Lower leg skin (tissue), 4 donors: ENCODE measurements at places on chromosomes 2 and 18. TPM values are rescaled to one million over a fixed set of nuclear protein-coding genes. Genes with fewer than 3 reads are reported as not detected.

GRCh38 chr2:83951378-83951947, 507.6 kb downstream of the SUCLG1 start:
- no peak for DNase-seq

DNA sequence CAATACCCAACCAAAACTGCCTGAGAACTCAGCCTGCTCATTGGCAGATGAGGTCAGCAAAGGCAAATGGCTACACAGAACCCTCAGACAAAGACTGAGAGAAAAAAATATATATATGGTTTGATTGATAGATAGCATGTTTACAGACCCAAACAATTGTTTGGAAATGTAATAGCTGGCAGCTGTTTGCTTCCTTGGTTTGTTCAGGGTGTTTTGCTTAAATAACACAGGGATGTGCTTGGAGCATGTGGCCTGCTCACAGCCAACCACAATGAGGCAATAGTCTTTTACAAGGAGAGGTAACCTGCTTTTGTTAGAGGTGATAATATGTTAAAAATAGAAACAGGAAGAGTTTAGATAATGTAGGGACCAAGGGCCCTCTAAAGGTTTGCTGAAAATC, 84.5 kb downstream of the PDK1 start:
- no peak for DNase-seq

GRCh38 chr2:2639251-2640139, 308.4 kb upstream of the MYT1L start:
- DNase-seq = no peak

GRCh38 chr2:217407362-217407761, 547.5 kb upstream of the TNP1 start:
- no peak for DNase-seq

DNA sequence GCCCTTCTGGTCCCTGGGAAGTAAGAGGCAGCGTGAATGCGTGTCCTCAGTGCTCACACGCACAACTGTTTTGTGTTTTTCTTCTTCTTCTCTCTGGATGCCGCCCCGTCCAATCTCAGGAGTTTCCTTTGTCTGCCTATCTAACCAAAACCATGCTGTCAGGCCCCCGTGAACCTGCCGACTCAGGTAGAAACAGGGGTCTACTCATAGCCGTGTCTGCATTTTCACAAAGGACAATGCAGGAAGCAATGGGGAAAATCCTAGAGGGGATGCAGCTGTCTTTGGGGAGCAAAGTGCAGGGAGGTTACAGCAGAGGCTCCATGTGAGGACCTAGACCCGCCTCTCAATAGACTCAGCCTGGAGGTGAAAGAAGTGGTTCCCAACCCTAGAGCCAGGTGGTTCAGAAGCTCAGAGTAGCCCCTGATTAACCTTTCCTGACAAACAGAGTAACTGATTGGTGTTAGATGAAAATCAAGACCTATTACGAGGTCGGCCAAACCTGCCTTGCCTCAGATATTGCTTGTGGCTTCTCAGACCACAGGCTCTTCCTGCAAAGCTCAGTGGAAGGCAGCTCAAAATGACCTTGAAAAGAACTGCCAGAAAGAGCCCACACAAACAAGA, 49.3 kb downstream of the CD226 start:
- no peak for DNase-seq

DNA sequence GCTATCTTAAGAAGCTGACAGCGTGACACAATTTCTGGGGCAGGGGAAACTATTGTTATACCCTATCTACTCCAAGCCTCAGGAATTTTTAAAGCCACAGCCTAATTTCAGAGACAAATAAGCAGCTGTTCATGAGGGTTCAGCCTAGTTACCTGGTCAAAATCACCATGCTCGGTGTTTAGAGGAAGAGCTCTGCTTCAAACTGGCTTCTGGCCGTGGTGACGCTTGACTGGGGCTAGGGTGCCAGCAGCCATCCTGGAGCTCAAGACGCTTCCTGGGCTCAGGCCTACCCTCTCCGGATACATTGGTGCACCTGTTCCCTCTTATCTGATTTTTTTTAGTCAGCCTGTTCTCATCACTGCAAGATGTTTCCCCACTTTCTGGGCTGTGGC, 41.7 kb downstream of the FRZB start:
- DNase-seq = no peak

GRCh38 chr18:61595615-61596251, 262.5 kb downstream of the CDH20 start:
- no peak for DNase-seq

DNA sequence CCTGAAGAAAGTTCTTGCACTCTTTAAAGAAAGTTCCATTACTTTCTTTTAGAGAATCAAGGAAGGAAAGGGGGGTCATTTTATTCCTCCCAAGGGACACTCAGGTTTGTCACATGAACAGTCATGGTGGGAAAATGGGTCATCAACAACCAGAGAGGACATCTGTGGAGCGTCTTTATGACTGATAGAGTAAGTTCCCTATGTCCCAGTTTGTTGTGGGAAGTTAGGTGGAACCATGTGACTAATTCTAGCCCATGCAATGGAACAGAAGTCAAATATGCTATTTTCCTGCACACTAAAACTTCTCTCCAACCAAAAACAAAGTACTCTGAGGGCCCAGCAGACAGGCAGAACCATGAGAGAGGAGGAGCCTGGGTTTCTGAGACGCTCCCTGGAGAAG, 165.6 kb upstream of the SERTAD2 start:
- no peak for DNase-seq

GRCh38 chr2:240786871-240787311, 33.1 kb downstream of the KIF1A start:
- DNase-seq = no peak

- no peak for DNase-seq
These were observed 27.0 kb downstream of the CDH2 start for GRCh38 chr18:28149810-28150420.

- DNase-seq = no peak
These were observed 129.2 kb downstream of the KLHL29 start for GRCh38 chr2:23513872-23514793.

DNA sequence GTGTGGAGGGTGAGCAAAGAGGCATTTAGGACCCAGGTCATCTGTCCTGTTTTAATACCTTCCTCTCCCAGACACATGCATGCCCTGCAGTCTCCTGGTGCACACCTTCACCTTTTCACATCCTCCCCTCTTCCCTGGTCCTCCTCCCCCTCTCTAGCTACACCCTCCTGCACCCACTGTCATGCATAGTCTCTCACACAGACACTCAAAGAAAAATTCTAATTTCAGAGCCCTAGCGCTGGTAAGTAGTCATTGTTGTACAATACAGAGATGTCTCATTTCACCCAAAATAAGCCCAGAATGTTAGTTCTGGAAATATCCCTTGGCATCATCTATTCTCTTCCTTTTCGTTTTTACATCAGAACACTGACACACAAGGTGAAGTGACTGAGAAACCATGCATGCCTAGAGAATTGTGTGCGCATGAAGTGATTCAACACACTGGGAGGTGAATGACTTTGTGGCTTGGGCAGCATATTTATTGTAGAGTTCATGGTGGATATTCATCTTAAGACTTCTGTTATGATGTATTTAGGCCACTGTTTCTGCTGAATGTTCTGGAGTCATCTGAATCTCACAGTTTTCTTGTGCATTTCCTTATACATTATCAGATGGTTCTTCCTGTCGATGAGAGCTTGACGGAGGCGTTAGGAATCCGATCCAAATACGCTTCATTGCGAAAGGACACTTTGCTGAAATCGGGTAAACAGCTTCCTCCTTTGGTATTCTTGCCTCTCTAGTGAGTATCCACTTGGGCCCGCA, 69.9 kb downstream of the COA5 start:
- DNase-seq = no peak

DNA sequence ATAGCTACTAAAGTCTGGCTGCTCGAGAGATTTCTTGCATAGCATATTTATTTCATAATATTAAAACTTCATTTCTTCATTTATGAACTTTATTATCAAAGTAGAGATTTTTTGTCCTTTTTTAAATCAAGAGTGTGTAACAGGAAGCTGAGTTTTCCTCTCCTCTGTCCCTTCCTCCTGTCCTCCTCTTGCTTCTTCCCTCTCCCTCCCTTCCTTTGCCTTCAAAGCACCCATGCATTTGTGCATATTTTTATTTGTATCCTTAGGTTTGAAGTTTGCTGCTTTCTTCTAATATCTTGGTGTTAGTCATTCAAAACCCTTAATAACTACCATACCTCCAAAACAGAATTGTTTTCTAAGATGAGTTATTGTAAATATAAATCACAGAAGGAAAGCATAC, 174.6 kb downstream of the SNTG2 start:
- no peak for DNase-seq

DNA sequence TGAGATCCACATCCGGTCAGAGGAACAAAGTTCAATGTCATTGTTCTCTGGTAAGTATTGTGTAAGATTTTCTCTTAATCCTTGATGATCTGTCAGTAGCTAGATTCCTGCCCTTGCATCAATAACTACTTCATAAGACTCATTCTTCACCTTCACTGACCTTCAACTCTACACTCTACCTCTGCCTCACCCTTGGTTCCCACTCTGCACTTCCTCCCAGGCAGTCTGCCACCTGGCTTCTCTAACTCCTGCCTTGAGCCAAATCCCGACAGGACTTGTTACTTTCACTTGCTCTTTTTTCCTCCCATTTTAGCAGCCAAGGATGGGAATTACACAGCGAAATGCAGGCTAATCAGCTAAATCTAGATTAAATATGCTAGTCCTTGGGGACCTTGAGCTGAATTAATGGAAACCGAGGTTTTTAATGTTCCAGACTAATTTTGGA, 190.7 kb downstream of the DLGAP1 start:
- no peak for DNase-seq

DNA sequence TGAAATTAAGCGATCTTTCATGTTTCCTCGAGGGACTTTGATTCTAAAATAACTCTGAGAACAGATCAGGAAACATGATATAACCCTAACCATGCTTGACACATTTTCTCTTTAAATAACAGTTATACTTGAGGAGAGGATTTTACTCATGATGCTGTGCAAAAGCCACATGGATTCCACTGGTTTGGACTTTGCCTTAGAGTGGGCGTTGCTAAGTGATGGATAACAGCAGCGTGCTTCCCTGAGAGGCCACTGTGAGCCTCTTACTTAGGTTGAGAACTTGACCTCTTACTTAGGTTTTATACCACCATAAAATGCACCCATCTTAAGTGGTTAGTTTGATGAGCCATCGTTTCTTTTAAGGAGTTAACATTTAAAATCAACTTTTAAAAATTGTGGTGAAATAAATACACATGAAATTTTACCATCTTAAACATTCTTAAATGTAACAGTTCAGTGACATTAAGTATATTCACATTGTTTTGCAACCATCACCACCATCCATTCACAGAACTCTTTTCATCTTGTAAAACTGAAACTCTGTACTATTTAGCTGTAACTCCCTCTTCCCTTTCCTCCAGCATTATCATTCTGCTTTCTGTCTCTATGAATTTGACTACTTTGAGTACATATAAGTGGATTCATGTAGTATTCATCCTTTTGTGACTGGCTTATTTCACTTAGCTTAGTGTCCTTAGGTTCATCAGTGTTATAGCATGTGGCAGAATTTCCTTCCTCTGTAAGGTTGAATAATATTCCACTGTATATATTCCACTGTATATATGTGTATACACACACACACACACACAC, 22.6 kb downstream of the ANXA4 start:
- no peak for DNase-seq

- DNase-seq = no peak
These were observed 65.9 kb upstream of the WIPF1 start for GRCh38 chr2:174663550-174663949.

DNA sequence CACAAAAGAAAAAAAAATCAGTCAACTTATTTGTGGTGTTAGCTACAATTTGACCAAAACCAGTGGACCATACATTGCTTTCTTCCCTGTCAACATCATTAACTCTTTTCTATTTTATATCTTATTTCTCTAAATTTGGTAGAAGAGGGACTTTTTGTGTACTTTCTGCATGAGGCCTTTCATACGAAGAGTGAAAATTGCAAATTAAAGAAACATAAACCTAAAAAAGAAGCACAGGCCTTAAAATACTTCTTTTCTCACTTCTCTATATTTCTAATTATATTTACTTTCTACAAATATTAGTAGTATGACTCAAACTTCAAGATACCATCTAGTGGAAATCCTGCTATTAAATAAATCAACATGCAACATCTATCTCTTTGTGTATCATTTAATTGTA, 1073.4 kb upstream of the ZEB2 start:
- DNase-seq = no peak

DNA sequence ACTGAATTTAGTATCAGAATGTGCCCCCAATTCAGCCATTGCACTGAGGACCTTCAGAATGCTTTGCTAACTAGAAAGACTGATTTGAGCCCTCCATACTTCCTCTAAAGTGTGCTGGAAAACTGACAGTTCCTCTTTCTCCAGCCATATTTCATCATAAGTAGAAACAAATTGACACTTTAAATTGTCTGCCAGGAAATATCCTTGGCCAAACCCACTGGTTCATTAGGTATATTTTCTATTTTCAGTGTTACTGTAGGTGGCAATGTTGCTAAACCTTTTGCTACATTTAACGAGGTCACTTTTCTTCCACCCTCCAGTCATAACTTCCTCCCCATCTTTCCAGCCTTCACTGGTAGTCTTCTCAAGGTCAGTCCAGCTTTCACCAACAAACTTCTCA, 21.5 kb downstream of the SP5 start:
- DNase-seq = no peak

GRCh38 chr2:16323126-16323520, 342.5 kb downstream of the CYRIA start:
- no peak for DNase-seq

DNA sequence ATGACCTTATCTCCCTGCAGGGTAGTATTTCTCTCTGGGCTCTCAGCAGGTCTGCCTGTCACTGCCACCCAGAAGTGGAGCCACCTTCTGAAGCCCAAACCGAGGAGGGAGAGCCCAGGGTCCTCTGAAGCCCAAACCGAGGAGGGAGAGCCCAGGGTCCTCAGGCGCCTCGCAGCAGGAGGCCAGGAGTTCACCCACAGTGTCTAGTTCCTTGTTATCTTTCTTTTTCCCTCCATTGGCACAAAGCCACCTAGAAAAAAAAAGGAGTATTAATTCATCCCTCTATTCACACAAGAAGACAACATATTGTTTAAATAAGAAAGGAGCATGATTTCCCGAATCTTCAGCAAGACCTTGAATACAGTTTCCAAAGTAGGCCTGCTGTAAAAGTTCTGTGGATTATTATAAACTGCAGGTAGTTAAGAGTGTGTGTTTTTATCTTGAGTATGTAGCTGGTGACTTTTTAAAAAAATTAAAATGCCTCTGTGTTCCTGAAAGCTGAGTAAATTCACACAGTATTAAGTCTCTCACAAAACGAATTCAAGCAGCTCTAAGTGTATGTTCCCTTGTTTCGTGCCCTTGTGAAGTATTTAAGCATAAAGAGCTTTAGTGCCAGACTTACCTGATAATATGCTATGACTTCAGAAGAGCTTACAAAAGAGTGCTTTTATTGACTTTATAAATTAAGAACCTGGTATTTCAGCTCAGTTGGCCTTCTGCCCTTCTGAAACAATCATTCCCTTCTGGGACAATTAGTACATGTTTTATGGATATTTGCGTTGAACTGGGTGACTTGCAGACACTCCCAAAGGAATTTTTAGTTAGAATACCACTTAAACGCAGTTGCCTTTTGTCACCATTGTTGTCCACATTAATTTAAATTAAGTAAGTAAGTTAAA, 11.7 kb upstream of the GRHL1 start:
- no peak for DNase-seq

Gene CCDC74B
- total RNA-seq = 3.8 TPM

Gene SIX3
- not detected for total RNA-seq

Gene ARL5A
- 161 TPM for total RNA-seq

Gene ASXL3
- total RNA-seq = 0.13 TPM

Gene ACVR1C
- 0.62 TPM for total RNA-seq

Gene LYPD6B
- total RNA-seq = 73.9 TPM

Gene ERBB4
- total RNA-seq = 0.69 TPM

Gene GALNT14
- total RNA-seq = 2.5 TPM
